ENCODE measurements at places on chromosomes 4 and X. TPM values are rescaled to one million over a fixed set of nuclear protein-coding genes. Genes with fewer than 3 reads are reported as not detected.

TRIM75 gene
- not detected for total RNA-seq

NLGN4X gene
- 40.8 TPM for total RNA-seq

NXF3 gene
- total RNA-seq, result not detected

TRIML1 gene
- total RNA-seq, result not detected

HTRA3 gene
- total RNA-seq, result 0.82 TPM

SPOCK3 gene
- total RNA-seq, result 23.6 TPM

MTMR8 gene
- total RNA-seq, result 4.5 TPM

KDM5C gene
- total RNA-seq, result 62.4 TPM

GPR119 gene
- not detected for total RNA-seq

BEND2 gene
- total RNA-seq, result not detected

MAGEA2B gene
- not detected for total RNA-seq

SRP72 gene
- 51.4 TPM for total RNA-seq

KCTD8 gene
- total RNA-seq, result 2.4 TPM

CT45A1 gene
- not detected for total RNA-seq

STAG2 gene
- 117 TPM for total RNA-seq

SYTL5 gene
- 4.9 TPM for total RNA-seq

UGT2A1 gene
- total RNA-seq, result not detected

RNF212 gene
- total RNA-seq, result 3.3 TPM

DKK2 gene
- total RNA-seq, result 2.9 TPM

ADH1B gene
- total RNA-seq, result not detected
